Jurkat, Clone E6-1 (cell line): ENCODE measurements at places on chromosomes 7 and 10.

DNA sequence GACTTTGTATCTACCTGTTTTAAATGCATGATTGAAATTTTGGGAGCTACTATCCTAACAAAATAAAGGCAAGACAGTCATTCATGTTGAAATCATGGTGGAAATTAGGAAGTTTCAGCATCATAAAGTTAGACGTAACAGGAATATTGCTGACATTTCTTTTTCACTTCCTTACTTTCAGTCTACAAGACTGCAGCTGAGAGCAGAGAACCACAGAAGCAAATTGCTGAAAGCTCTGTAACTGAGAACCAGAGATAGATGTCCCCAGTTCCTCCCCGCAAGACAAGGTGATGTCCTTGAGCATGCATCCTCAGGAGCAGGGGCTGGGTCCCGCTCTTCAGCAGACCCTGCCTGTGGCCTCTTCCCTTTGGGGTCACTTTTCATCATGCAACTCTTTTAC lies 466.3 kb upstream of the POM121L12 start:
- no peak for DNase-seq

DNA sequence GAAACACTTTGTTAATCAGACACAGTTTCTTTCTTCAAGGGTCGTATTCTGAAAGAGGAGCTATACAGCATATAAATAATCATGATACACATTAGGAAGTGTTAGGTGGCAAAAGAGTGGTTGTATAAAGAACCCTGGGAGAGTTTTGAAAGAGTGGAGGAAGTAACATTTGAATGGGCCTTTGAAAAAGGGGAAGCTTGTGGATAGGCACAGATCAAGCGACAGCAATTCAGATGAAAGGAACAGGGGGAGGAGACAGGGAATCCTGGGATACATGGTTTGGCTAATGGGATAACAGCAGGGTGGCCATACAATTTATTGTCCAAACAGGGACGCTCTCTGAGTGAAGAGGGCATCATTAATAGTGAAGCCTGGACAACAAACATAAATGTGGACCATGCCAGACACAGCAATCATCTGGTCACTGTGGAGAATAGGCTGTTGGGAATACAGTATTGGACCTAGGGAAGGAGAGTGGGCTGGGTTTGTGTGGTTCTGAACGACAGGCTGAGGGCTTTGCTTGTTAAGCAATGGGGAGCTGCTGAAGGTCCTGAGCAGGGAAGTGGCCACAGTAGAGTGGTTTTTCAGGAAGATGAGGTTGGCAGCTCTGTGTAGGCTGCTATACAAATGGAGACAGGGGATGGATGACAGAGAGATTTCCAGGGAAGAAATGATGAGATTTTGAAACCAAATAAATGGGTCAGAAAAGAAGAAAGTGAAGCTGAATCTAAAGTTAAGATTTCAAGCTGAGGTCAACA lies 75.9 kb downstream of the ICA1 start:
- DNase-seq = no peak

DNA sequence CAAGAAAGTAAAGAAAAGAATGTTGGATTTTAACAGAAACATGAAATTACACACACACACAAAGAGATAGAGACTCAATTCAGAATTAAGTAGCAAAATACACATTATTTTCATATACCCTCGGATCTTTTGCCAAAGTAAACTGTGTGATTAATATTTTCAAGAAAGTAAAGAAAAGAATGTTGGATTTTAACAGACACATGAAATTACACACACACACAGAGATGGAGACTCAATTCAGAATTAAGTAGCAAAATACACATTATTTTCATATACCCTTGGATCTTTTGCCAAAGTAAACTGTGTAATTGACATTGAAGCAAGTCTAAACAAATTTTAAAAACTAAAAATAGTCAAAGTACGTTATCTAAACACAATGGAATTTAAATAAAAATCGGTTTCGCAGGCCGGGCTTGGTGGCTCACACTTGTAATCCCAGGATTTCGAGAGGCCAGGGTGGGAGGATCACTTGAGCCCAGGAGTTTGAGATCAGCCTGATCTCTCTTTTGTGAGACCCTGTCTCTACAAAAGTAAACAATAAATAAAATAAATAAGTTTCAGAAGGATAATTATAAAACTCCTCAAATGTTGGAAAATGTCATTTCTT lies 337.3 kb upstream of the MAGI2 start:
- DNase-seq = no peak

DNA sequence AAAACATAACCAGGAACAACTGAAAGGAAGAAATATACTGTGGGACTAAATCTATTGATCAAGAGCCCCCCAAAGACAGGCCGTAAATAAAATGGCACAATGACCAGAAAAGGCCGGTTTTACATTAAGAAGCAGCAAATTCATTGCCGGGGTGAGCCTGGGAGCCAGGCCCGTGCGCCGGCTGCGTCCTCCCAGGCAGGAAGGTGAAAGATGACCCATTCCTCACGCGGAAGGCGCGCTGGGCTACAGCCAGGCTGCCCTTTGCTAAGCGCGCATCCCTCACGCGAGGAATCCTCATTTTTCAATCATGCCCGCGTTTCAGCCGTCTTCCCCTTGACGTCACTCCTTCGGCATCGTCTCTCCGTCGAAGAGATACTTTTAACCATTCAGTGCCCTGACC lies 47.6 kb upstream of the MGMT start:
- DNase-seq = no peak

GRCh38 chr7:71484380-71484779 lies 352.4 kb downstream of the GALNT17 start:
- no peak for DNase-seq
